ENCODE measurements at places on chromosomes 1 and 21. TPM values are rescaled to one million over a fixed set of nuclear protein-coding genes. Genes with fewer than 3 reads are reported as not detected.

Gene GUCA2A
- not detected for total RNA-seq

Gene TSPAN2
- 1.4 TPM for total RNA-seq

Gene KPRP
- total RNA-seq: not detected

Gene RALGPS2
- total RNA-seq: 35.9 TPM

Gene IL20
- total RNA-seq: not detected

Measured in adrenal gland (tissue), 19 donors.